ACHN (cell line): ENCODE measurements at places on chromosomes 2 and 18.

DNA sequence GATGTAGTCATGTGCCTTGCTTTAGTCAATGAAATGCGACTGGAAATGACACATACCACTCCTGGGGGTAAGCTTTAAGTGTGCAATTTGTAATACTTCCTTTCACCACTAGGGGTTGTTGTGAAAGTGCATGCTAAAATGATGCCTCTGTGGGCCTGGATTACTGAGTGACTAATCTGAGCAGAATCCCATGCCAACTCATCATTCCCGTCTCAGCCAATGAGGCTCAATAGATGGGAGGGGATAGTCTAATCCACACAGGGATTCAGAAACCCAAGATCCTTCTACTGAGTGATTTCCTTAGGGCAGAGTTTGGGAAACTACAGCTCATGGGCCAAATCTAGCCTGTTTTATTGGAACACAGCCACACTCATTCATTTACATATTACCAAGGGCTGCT is 54.0 kb downstream of the HRH4 start:
- peak; percentile 72 for DNase-seq

DNA sequence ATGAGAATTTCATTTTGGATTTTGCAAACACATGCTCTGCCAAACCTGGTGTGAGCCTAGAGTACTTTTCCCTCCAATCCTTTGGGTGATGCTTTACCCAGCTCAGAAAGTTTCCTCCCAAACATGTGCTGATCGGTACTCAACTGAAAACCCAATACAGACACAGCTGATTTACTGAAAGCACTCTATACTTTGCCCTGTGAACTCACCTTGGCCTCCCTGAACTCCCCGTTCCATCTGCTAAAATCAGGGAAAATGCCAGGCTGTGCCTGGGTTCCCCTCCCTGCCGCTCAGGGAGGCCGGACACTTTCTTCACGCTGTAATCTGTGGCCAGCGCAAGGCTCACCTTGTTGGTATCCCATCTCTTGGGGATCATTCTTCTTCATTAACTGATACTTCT is 391.2 kb downstream of the CBLN2 start:
- no peak for DNase-seq

- DNase-seq: no peak
Measured at GRCh38 chr2:26455670-26456439, 22.1 kb downstream of the OTOF start.

DNA sequence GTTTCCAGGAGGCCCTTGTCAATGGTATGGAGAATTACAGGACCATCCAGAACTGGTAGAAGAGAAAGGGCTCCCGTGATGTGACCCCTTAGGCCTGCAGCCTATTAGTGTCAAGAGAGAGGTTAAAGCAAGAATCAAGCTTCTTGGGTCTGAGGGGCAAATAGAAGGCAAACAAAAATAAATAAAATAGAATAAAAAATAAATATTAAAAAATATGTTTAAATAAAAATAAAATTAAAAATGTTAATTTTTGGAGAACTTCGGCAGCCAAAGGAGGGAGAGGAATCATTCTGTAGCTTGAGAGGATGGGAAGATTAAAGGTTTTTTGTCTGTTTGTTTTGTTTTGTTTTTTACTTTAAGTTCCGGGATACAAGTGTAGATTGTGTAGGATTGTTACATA is 15.2 kb upstream of the TMEM178A start:
- no peak for DNase-seq

- DNase-seq: peak; percentile 88
Measured at GRCh38 chr18:9631814-9632496, 17.6 kb upstream of the PPP4R1 start.
